ENCODE measurements at places on chromosomes 2 and 18. TPM values are rescaled to one million over a fixed set of nuclear protein-coding genes. Genes with fewer than 3 reads are reported as not detected.

RGPD8 gene
- 2.7 TPM for total RNA-seq

RTP5 gene
- not detected for total RNA-seq

CMPK2 gene
- 1.3 TPM for total RNA-seq

ACTR3 gene
- 246 TPM for total RNA-seq

PNO1 gene
- 59.4 TPM for total RNA-seq

MLPH gene
- total RNA-seq = 326 TPM

TMEM163 gene
- total RNA-seq = not detected

COL3A1 gene
- 0.28 TPM for total RNA-seq

C2orf42 gene
- 7.0 TPM for total RNA-seq

PLCD4 gene
- 0.90 TPM for total RNA-seq

GATA6 gene
- 1.6 TPM for total RNA-seq

LRRC30 gene
- total RNA-seq = not detected

GPR155 gene
- 0.39 TPM for total RNA-seq

GPR55 gene
- total RNA-seq = not detected

STEAP3 gene
- total RNA-seq = 32.7 TPM

INHA gene
- 0.74 TPM for total RNA-seq

METTL21A gene
- total RNA-seq = 26.2 TPM

VAMP8 gene
- total RNA-seq = 23.2 TPM

AP1S3 gene
- 35.4 TPM for total RNA-seq

POU3F3 gene
- 0.06 TPM for total RNA-seq

CNPPD1 gene
- 43.4 TPM for total RNA-seq

KIF1A gene
- 0.69 TPM for total RNA-seq

DLX2 gene
- 0.61 TPM for total RNA-seq

EGR4 gene
- 0.43 TPM for total RNA-seq

FOXD4L1 gene
- 0.37 TPM for total RNA-seq

POTEI gene
- not detected for total RNA-seq

NCOA1 gene
- 7.3 TPM for total RNA-seq

SPDYA gene
- 0.14 TPM for total RNA-seq

DSC2 gene
- 0.86 TPM for total RNA-seq

SPHKAP gene
- total RNA-seq = 0.02 TPM

TMEM169 gene
- total RNA-seq = 0.35 TPM

KIF5C gene
- 0.32 TPM for total RNA-seq

MC5R gene
- not detected for total RNA-seq

LAMA1 gene
- total RNA-seq = 0.02 TPM

All from A549 treated with ZK216348 at 1 μM for 4 hours (cell line).